ENCODE measurements at places on chromosomes 7 and 10.

DNA sequence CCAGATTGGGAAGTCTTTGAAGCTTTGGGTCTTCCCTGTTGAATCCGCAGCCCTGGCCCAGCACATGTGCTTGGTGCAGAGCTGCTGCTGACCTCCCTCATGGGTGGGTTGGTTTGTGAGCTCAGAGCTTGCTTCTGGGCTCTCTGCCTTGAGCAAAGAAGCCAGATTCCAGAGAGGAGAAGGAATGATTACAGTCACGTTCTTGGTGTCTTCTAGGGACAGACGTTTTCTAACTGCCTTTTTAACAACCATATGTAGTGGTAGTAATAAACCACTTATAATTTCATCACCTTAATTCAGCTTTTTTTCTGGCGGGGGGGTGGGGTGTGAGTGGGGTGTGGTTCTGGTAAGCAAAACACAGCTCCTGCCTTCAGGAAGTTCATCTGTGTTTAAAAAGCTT lies 39.5 kb downstream of the LRMDA start:
- no peak for DNase-seq

- no peak for DNase-seq
Observed at GRCh38 chr7:86733783-86734182, 90.1 kb downstream of the GRM3 start.

GRCh38 chr10:59060852-59061251 lies 115.6 kb upstream of the PHYHIPL start:
- no peak for DNase-seq

DNA sequence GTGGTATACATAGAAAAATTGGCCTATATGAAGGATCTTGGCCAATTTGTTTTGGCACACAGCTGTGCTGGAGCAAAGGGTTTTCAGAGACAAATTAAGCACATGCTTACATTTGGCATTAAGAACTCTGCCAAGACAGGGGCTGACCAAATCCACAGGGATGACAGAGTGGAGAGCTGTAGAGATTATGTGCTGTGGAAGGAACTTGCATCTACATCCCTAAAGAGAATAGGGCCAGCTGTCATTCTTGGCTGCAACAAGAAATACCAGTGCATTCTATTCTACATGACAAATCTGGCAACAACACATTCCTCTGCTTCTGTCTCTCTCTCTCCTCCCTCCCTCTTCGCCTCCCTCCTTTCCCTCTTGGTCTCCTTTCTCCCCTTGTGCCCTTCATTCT lies 75.6 kb downstream of the POM121L12 start:
- DNase-seq, result no peak

DNA sequence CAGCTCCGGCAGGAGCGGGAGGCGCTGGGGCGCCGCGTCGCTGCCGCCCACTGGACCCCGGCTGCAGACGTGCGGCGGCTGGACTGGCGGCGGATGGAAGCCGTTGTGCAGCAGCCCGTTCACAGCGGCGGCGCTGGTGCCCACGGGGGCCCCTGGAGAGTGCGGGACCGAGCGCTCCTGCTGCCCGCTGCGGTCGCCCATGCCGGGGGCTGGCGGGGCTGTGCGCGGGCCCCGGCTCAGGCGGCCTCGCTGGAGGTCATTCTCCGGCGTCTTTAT lies 413 bp downstream of the PANK1 start:
- DNase-seq, result no peak

GRCh38 chr10:78972160-78972946 lies 96.4 kb upstream of the ZMIZ1 start:
- peak; percentile 32 for DNase-seq

GRCh38 chr10:48602401-48603135 lies 2.3 kb downstream of the ARHGAP22 start:
- no peak for DNase-seq

- no peak for DNase-seq
Observed at GRCh38 chr10:63427013-63427412, 38.8 kb downstream of the JMJD1C start.

- peak; percentile 9 for DNase-seq
Observed at GRCh38 chr10:43214071-43214955, 52.6 kb downstream of the RASGEF1A start.

DNA sequence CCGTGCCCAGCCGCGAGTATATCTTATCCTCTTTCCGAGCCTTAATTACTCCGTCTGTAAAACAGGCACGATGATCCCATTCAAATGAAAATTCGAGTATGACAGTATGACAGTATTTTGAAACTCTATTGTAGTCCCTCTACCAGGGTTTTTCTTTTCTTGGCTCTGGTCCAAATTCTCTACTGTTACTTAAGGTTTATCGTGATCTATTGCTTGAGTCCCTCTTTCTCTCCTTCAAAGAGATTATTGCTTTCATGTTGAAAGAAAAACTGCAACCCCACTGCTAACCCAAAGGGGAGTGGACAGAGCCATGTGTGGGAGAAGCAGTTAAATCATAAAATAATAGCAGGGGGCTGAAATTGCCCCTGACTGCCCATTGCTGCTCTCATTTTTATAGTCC lies 1156.6 kb upstream of the AUTS2 start:
- no peak for DNase-seq

DNA sequence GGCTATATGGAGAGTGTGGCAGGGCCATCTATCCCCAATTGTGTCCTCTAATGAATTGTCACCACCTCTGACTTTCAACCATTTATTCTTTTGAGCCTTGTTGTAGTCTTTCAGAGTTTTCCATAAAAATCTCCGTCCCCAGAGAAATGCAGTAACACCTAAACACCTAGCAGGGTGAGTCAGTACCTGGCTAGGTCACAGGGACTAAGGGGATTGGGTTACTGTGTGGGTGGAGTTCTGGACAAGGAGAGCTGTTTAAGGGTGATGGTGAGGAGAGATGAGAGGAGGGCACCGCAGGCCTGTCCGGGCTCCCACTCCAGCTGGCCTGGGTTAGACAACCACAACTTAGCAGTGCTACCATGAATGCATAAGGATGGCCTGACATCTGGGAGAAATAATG lies 186.2 kb upstream of the LYZL1 start:
- peak; percentile 46 for DNase-seq

DNA sequence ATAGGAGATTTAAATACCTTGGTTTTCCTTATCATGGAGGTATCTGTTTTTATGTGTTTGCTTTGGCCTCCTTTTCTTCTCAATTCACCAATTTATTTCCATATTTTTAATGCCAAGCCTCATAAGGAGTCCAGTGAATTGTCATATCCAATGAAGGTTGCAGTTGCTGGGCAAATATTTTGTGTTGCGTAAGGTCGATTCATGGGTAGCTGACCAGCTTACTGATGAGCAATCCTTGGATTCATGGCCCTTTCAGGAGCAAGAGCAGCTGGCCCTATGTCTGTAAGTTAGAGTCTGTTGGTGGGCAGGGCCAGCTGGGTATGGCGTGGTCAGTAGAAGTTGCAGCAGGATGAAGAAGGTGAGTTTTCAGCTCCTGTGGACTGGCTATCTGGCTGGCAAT lies 182.9 kb downstream of the PFKFB3 start:
- DNase-seq, result peak; percentile 49

DNA sequence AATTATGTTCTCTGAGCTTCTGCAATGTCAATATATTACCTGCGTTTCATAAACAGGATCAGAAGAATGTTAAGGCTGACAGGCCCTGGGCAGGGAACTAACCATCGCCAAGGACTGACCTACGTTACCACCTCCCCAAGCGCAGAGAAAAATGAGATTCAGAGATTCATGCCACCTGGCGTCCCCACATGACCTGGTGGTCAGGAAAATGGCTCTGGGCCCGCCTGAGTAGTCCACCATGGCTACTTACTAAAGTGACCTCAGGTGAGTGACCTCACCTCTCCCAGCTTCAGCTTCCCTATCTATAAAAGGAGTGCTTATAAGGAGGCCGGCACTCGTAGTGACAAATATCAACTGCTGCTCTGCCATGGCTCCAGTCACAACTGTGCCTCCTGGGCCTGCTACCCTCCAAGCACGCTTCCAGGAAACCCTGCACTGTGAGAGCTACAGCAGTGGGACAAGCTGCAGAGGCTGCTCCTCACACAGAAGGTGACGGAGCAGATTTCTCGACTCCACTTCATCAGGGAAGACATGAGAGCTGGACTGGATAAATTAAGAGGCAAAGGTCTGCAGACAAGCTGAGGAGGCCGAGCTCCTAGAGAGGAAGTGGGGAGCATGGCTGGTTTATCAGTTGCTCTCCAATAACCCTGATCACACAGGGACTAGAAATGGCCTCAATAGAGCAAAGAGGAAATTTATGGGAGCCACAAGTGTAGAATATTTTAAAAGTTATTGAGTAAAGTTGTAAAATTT lies 103.0 kb downstream of the RNF216 start:
- DNase-seq, result no peak

- DNase-seq, result peak; percentile 61
Observed at GRCh38 chr10:92208736-92209135, 82.1 kb downstream of the CPEB3 start.

DNA sequence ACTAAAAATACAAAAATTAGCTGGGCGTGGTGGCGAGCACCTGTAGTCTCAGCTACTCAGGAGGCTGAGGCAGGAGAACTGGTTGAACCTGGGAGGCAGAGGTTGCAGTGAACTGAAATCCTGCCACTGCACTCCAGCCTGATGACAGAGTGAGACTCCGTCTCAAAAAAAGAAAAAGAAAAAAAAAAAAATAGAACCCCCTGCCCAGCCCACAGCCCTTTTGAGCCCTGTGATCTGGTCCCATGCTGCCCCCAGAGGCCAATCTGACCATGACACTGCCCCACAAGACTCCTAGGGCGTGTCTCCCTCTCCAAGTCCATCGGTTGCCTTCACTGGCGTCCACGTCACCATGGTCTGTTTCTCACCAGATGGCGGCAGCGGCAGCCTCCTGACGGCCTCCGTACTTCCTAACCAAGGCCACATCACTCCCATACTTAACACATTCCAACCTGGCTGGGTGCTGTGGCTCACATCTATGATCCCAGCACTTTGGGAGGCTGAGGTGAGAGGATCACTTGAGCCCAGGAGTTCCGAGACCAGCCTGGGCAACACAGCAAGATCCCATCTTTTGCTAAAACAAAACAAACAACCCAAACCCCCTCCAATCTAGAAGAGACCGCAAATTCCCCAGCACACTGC lies 18.0 kb downstream of the STX1A start:
- no peak for DNase-seq

GRCh38 chr7:63112764-63113712 lies 885.6 kb upstream of the ZNF722 start:
- no peak for DNase-seq

DNA sequence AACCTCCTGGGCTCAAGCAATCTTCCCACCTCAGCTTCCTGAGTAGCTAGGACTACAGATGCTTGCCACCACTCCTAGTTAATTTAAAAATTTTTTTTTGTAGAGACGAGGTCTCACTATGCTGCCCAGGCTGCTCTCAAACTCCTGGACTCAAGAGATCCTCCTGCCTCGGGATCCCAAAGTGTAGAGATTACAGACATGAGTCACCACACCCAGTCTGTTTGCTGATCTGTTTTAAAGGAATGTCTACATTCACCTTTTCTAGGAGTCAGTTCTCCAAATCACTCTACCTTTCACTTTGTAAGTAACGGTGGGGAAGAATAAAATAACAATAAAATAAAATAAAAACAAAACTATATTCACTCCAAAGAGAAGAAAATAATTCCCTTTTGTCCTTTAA lies 86.6 kb upstream of the AGBL3 start:
- DNase-seq, result peak; percentile 79

DNA sequence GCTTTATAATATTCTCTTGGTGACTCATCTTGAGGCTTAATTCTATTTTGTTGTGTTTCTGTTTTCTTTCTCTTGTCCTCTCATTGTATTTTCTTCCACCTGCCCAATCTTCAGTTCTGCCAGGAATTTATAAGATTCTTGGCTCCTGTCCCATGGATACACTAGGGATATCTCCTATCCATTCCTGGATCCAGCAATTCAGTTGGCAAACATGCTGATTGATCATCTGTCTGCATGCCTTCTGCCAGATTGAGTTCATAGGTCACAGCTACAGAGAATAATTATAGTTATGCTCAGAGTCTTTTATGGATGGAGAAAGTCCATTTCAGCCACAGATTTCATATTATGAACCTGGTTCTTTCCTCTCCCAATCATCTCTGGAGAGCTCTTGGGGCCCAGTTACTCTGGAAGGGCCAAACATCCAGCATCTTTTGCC lies 140.4 kb upstream of the MAGI2 start:
- no peak for DNase-seq

GRCh38 chr7:518630-519483 lies 789 bp downstream of the PDGFA start:
- DNase-seq, result peak; percentile 82

- DNase-seq, result no peak
Observed at GRCh38 chr10:124058346-124059003, 34.9 kb downstream of the CHST15 start.

DNA sequence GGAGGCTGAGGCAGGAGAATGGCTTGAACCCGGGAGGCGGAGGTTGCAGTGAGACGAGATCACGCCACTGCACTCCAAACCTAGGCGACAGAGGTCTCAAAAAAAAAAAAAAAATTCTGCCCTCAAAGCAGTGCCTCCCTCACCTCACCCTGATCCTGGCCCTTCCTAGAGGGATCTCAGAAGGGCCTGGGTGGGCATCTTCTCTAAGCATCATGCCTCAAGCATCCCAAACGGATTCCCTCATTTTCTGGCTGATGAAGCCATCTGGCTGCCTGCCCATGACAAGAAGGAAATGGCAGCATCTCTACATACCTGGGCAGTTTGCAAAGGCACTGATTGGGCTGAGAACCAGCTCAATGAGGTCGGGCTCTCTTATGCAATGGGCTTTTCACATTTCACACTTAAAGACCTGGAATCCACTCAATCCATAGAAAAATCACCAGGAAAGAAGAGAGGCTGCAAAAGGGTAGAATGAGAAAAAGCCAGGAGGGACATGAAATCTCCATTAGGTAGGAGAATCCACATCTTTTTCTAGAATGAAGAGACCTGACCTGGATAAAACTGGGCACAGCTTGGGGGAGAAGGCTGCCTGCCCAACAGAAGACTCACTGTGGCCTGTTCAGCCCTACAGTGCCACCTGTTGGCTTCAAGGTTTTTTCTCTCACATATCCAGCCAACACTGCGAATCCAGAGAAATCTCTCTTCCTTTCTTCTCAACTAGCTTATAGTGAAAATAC lies 48.1 kb downstream of the PDLIM1 start:
- DNase-seq, result no peak

- DNase-seq, result no peak
Observed at GRCh38 chr10:50572017-50572491, 51.7 kb downstream of the SGMS1 start.

GRCh38 chr7:116828281-116828680 lies 34.1 kb upstream of the CAPZA2 start:
- no peak for DNase-seq

- peak; percentile 62 for DNase-seq
Observed at GRCh38 chr7:30135301-30136116, 723 bp downstream of the MTURN start.

GRCh38 chr10:131946321-131946751 lies 35.4 kb downstream of the BNIP3 start:
- no peak for DNase-seq

DNA sequence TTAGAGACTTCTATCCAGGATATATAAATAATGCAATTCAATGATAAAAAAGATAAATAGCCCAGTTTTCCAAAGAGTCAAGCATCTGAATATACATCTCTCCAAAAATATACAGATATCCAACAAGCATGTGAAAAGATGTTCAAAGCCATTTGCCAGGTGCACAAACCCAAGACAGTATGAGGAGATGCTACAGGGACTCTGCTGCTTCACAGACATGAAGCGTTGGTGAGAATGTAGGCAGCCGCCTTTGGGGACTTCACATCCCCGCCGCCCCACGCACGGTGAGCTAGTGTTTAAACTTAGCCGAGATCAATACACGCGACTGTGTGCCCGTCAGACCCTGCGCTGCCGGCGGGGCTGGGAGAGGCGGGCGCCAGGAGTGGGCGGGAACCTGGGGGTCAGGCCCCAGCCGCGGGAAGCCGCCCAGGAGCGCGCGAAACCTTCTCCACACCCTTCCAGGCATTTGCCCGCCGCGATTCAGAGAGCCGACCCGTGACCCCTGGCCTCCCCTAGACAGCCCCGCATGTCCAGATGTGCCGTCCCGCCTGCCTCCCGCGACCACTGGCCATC lies 927 bp upstream of the ALOX5 start:
- DNase-seq, result no peak

Data from mammary epithelial cell (primary cell).